ENCODE measurements at places on chromosomes 5 and 9.

DNA sequence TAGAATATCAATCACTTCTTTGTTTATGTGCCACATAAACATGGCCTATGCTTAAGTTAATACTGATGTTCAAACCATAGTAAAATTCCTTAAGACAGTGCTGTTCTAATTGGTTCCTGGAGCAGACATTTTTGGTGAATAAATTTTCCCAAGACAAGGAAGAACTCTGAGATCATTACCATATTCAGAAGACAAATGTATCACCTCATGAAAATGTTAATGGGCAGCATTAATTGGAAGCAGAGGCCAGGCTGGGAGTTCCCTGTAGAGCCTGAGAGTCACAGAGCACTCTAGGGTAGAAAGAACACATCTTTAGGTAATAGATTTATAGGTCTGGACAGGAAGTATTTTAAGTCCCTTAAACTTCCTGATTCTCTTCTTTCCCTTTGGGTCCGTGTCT lies 240.2 kb downstream of the MAN2A1 start:
- DNase-seq, result no peak

DNA sequence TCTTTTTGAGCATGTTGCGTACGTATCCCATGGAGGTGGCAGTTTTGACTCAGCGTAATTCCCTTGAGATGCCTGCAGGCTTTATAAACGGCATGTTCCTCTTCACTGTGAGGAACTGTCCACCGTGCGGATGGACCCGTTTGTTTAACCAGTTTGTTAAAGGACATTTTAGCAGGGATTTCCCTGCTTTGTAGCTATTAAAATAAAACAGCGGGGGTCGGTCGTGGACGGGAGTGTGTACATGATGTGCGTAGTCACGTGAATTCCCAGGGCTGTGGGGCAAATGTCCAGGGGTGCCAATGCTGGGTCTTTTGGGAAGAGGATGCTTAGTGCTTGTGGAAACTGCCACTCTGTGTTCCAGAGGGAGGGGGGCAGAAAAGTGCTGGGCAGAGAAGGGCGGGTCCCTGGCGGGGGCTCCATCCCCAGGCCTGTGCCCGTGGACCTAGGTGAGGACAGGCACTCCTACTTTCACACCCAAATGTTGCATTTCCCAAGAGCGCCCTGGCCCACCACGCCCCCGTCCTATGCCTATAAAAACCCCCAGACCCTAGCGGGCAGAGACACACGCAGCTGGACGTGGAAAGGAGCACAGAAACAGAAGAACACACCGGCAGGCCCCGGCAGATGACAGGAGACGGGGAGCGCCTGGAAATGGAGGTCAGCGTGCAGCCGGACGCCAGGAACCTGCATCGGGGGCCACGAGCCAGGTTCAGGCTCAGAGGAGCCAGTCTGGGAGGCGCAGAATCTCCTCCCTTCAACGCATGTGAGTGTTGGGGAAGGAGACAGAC lies 4.0 kb upstream of the TERT start:
- DNase-seq, result peak; percentile 81

GRCh38 chr5:33482335-33482734 lies 41.6 kb downstream of the TARS1 start:
- no peak for DNase-seq

- DNase-seq, result peak; percentile 39
Measured at GRCh38 chr5:113057557-113057984, 81.0 kb downstream of the DCP2 start.

DNA sequence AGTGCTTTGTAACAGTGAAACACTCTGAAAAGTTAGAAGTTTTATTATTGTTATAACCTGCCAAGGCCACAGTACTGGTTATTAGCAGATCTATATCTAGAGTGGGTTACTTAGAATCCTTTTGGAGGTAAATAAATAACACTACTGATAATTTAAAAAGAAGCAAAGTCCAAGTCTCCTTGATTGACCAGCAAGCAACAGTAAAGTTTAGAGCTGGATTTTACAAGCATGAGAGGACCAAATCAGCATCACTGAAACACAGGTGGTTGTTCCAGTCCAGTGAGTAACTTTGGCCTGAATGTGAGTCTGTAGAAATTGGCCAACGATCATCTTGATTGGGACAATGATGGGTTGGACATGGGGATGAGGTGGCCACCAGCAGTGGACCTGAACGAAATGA lies 77.2 kb upstream of the AGXT2 start:
- DNase-seq, result no peak

- DNase-seq, result no peak
Measured at GRCh38 chr9:95273369-95274022, 44.0 kb downstream of the FANCC start.

- DNase-seq, result no peak
Measured at GRCh38 chr5:67380431-67380830, 183.8 kb upstream of the CD180 start.

GRCh38 chr5:138616508-138616907 lies 41.3 kb upstream of the HSPA9 start:
- no peak for DNase-seq

DNA sequence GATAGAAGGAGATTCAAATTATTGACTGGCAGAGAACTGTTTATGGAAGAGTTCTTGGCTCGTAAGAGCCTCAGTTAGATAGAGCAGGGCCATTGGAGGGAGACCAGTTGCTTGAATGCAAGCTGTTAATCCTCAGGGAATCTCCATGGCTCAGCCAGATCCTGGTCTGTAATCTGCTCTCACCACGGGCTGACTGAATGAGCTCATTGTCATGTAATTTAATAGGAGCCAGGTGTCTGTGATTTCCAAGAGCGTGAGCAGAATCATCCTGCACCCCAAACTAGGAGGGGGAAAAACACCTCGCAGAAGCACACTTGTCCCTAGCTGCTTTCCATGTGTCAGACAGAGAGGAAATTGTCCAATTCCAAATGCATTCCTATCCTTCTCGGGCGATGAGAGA lies 19.1 kb upstream of the KCNMB1 start:
- DNase-seq, result no peak

DNA sequence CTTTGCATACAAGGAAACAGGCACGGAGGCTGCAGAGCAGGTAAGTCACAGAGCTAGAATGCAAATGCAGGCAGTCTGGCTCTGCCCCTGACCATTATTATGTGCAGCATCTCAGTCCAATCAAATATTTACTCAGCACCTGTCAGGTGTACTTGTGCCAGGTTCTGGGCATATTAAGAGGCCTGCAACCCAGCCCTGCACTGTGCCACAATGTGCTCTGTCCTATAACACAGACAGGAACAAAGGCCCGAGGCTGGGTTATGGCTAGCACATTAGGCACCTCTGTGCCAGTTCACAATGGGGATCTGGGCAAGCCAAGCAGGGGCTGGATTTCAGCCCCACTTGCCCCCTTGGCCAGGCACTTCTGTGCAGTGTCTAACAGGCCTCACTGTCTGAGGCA lies 14.0 kb downstream of the ARL15 start:
- peak; percentile 84 for DNase-seq

GRCh38 chr5:74360535-74361210 lies 279.9 kb downstream of the ENC1 start:
- no peak for DNase-seq

GRCh38 chr9:99027443-99027842 lies 77.5 kb upstream of the TGFBR1 start:
- DNase-seq, result no peak

GRCh38 chr9:123620239-123620638 lies 264.2 kb downstream of the CRB2 start:
- no peak for DNase-seq

DNA sequence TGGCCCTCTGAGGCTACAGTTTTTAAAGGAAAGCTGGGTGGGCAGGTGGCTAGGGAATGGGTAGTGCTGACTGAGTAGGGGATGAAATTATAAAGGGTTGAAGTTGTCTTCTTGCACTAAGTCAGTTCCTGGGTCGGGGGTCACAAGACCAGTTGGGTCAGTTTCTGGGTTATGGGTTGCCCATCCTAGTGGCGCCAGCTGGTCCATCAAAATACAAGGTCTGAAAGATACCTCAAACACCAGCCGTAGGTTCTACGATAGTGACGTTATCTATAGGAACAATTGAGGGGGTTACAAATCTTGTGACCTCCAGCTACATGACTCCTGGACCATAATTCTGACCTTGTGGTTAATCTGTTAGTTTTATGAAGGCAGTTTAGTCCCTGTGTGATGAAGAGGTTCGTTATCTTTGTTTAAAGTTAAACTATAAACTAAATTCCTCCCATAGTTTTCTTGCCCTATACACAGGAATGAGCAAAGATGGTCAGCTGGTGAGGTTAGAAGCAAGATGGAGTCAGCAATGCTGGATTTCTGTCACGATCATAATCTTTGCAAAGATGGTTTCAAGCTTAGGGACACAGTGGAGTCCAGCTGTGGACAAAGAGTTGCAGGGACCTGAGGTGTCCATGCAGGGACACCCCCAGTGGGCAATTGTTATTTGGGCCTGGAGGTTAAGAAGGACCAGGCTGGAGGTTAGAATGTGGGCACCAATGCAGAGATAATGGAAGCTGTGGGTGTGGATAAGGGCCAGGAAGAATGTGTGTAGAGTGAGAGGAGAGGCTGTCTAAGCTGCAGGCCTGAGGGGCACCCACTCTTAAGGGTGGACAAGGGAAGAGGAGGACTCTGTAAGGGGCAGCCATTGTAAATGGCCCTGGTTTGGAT lies 14.0 kb upstream of the CREBRF start:
- DNase-seq, result no peak

DNA sequence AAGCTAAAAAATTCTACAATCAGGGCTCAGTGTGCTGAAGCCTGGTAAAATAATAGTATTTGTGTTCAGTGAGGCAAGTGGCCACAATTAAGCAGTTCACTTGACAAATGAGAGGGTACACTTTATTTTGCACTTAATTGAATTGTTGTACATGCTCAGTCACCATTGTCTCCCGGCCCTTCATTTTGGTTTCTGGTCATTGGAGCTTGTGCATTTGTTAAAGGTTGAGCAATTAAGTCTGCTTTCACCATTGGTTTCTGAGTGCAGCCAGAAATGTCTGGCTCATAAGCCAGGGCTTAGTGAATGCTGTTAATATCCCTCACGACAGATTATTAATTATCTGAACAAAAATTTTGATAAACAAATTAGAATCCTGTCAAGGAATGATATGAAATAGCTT lies 89.6 kb downstream of the PRDM6 start:
- DNase-seq, result no peak

DNA sequence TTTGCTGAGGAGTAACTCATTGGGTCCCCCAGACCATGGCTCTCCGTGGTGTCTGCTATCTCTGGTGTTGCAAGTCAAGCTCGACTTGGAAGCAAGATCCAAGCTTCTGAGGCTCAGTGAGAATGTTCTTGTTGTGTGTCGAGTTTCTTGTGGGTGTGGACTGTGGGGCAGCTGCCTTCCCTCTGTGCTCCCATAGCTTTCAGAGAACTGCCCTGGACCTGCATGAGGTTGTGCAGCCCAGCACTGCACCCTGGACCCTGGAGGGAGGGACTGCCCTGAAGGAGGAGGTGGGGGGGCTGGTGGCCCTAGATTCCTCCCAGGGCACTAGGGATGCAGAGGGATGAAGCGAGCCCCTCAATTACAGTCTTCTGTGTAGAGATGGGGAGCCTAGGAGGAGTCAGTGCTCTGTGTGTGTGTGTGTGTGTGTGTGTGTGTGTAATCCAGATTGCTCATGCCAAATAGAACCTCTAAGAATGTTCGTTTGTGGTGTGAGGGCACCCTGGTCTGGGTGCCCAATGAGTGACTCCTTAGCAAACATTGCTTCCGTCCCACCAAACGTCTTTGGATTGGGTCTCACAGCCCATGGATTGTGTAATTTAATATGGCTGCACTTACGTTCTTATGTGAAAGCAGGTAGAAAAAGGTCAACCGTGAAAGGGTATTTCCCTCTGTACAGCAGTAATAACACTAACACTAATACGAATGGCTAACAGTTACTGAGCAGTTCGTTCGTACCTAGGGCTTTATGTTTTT lies 143.3 kb upstream of the LMX1B start:
- DNase-seq, result no peak

GRCh38 chr5:124631874-124632550 lies 114.4 kb downstream of the ZNF608 start:
- peak; percentile 70 for DNase-seq

- DNase-seq, result no peak
Measured at GRCh38 chr5:8727396-8727795, 818.5 kb downstream of the SEMA5A start.

DNA sequence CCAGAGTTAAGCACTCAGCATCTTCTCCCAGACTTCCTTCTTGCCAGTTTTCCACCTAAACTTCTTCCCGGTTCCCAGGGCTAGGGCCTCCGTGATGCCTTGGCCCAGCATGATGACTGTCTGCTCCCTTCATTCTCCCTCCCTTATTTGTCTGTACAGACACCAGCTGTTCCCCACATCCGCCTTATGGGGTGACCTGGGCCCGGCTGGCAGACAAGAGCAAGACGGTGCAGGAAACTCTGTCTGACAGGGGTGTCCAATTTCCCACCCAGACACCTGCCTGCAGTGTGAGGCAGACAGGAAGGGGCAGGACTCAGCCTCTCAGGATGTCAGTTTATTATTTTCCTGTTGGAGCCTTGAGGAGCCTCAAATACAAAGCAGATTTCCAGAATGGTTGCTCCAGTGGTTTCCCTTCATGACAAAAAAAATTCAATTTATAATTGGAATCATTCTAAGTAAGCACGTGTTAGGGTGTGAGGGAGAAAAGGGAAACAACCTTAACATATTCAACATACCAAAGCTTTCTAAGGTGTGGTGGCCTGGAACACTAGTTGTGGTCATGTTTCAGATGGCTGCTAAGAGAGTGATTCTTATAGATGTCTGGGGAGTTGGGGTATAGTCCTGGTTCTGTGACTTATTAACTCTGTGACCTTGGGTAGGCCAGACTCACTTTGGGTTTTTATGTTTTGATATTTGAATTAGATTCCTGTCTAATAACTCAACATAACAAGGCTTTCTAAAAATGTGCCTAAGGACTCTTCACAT lies 234.5 kb downstream of the PAPPA start:
- no peak for DNase-seq

- peak; percentile 25 for DNase-seq
Measured at GRCh38 chr5:61450493-61451279, 118.6 kb downstream of the ZSWIM6 start.

DNA sequence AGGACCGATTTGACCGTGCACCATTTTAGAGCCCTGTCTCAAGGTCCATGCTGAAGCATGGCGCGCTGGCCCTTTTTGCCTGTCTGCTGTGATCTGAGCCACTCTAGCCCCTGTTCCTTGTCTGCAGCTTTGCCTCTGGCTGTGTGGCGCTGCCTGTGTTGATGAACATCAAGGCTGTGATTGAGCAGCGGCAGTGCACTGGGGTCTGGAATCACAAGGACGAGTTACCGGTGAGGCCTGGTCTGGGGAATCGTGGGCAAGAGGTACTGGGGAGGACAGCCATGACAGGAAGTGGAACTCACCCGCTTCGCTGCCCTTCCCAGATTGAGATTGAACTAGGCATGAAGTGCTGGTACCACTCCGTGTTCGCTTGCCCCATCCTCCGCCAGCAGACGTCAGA lies 6.3 kb downstream of the NHP2 start:
- no peak for DNase-seq

GRCh38 chr9:135051316-135052038 lies 36.0 kb upstream of the OLFM1 start:
- DNase-seq, result no peak

DNA sequence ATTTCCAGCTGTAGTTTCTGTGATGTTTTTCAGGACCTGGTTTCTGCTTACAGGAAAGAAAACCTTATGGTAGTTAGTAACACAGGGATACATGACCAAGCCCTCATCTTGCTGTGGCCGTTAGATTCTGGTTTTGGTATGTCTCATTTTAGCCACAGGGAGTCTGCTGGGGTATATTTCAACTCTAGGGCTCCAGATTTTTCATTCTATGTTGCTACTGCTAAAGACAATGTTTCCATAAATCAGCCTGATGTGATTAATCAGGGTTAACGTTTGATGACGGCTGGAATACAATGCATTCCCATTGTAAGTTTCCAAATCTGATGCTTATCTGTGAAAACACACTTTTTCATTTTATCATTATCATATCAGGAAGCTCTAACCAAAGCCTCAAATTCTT lies 48.2 kb downstream of the P4HA2 start:
- DNase-seq, result no peak

Measured in DMS53 (cell line).